ENCODE measurements at places on chromosomes 2 and 18. TPM values are rescaled to one million over a fixed set of nuclear protein-coding genes. Genes with fewer than 3 reads are reported as not detected.

PRKD3 gene
- 8.5 TPM for total RNA-seq

NAT8 gene
- not detected for total RNA-seq

FBXO48 gene
- 0.52 TPM for total RNA-seq

CYP1B1 gene
- 6.9 TPM for total RNA-seq

CPO gene
- not detected for total RNA-seq

GKN2 gene
- 2.4 TPM for total RNA-seq

Data from A549 treated with CORT108297 at 1 μM for 4 hours (cell line).